ENCODE measurements at places on chromosomes 6 and 20. TPM values are rescaled to one million over a fixed set of nuclear protein-coding genes. Genes with fewer than 3 reads are reported as not detected.
A peak's percentile ranks its signal among the peaks of the same experiment; 100 is the strongest.

DNA sequence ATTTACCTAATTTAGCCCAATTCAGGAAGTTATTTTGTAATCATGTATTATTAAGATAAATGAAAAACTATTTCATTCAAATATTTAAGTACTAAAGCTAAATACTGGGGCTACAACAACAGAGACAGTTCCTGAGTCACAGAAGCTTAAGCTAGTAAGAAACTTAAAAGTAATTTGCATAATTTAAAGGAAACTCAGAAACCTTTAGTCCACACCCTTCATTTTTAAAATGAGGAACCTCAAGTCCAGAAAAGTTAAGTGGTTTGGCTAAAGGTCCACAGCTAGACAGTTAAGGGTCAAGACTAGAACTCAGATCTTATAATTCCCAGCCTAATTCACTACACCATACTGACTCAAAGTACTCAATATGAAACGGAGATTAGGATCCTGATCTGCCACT is 7.2 kb downstream of the LMBRD1 start:
- no peak for DNase-seq

DNA sequence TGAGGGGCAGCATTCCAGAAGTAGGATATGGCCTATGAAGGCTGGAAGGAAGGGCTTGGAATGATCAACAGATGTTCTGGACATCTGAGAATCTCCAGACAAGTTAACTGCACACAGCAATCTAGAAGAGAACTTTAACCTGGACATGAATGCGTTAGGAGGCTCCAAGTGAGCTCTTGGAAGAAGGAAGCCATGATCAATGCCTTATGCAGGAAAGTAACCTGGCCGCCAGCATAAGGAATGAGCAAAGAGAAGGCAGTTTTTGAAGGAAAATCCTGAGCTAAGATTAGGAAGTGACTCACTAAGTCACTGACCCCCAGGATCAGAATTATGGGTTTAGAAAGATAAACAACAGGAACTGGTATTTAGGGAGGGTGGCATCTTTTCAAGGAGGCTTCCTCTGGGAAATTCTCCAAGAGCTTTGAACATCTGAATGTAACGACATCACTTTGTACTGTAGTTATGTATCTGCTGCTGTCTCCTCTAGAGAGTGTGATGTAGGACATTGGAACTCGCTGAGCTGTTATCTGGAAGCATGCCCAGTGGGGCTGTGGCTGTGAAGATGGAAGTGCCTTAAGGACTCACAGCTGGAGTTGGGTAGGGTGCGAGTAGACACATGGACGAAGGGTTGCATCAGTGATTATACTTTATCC is 236.8 kb downstream of the PACRG start:
- DNase-seq, result no peak

DNA sequence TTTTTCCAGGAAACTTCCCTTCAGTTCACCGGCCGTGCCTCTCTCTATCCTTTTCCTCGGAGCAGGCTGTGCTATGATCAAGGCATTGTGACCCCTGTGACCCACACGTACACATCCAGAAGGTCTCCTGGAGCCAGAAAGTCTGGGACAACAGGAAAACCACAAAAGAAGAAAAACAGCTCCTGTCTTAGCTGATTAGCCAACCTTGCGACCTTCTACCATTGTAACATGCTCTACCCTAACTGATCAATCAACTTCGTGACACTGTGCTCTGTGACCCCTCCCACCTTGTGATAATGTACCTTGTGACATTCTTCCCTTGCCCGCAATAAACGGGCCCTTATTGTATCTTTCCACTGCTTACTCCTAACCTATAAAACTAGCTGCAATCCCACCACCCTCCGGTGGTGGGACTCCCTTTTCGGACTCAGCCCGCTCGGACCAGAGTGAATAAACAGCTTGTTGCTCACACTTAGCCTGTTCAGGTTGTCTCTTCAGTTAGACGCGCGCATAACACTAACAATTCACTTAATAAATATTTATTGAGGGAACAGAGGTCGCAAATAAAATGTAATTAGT is 24.2 kb downstream of the ZNF311 start:
- DNase-seq, result peak; percentile 53

Gene MED23
- 18.1 TPM for total RNA-seq

- DNase-seq, result no peak
Observed at GRCh38 chr6:117615750-117616390, 13.6 kb upstream of the GOPC start.

DNA sequence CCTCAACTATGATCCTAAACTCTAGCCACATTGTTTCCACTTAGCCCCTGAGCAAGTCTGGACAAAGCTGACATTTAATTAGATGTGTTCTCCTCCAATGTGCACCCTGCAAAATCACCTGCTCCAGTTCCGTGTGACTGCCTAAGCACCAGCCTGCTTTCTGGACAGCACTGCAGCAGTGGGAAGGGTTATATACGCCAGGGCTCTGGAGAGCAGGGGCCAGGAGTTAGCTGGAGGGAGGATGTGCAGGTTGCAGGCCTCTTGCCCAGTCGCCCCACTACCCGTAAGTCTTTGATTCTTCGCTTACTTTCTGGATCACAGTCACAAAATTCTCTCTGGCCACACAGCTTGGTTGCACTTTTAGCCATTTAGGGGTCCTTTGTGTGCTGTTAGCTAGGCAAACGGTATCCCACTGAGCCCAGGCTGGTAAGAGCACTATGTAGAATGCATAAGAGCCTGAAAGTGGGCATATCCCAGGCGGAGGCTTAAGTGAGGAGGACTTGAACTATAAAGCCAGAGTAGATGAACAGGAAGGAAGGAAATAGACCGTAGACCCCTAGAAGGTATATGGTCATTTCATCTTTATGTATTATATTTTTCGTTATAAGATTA is 10.7 kb upstream of the PLEKHG1 start:
- no peak for DNase-seq

DNA sequence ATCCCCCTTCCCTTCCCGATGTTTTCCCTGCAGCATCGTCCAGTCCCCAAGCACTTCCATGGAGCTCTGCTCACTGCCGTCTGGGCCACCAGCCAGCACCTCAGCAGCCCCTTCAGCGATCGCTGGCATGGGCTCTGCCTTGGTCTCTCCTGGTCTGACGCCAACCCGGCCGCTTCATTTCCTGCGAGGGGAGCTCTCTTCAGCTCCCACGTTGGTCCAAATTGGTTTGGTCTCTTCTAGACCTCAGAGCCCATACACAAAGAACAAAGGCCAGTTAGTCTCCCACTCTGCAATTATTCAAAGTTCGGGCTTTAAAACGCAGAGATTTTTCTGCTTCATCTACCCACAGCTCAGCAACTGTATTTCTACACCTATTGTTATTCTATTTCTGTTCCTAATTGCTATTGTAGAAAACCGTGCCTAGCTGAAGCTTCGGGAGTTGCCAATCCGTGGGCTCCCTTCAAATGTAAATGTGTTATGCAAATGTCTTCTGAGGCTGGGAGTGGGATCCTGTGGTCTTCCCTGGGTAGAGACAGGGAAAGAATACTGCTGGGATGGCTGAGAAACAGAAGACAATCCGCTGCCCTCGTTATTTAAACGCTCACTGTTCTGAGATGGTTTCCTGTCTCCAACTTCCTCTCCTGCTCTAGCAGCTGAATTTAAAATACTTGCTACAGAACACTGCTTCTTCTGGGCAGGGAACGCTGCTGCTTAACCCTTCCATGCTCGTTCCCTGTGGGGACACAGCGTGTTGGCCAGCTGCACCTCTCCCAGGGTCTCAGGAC is 154.2 kb upstream of the QKI start:
- no peak for DNase-seq

Gene KCNS1
- 3.1 TPM for total RNA-seq

DNA sequence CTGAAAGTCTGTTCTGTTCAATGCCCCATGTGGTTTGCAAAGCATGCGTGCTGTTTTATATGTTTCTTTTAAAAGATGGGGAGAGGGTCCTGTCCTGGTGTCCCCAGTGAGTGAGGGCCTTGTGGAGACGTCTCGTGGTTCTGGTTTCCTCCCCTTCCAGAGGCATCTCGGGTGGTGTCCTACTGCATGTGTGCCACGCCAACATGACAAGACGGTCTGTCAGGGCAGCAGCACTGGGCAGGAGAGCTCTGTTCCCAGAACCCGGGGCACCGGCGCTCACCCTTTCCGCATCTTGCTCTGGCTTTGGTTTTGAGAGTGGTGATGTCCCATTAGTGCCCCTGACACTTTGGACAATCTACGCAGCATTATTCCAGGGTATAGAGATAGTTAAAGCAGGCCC is 275.6 kb downstream of the CDH4 start:
- DNase-seq, result no peak

Gene FHL5
- total RNA-seq, result 10.5 TPM

DNA sequence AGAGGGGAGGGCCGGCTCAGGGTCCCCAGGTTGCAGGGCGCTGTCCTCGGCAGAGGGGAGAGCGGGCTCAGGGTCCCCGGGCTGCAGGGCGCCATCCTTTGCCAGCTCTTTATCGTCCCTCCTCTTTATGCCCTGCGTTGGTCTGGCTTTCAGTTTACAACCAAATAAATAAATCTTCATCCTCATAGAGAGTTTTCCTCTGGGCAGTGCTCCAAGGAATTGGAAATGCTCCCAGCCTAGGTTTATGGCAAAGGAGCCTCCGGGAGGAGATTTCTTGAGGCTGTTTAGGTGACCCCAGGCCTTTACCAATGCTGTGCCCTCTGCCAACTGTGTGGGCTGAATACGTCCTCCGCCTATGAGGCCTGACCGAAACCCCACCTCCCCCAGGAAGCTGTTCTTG is 60.2 kb downstream of the CHMP4B start:
- no peak for DNase-seq

Gene AIF1
- 78.5 TPM for total RNA-seq

Measured in upper lobe of left lung (tissue), 6 donors.